ENCODE measurements at places on chromosomes 6 and 20. TPM values are rescaled to one million over a fixed set of nuclear protein-coding genes. Genes with fewer than 3 reads are reported as not detected.

DNA sequence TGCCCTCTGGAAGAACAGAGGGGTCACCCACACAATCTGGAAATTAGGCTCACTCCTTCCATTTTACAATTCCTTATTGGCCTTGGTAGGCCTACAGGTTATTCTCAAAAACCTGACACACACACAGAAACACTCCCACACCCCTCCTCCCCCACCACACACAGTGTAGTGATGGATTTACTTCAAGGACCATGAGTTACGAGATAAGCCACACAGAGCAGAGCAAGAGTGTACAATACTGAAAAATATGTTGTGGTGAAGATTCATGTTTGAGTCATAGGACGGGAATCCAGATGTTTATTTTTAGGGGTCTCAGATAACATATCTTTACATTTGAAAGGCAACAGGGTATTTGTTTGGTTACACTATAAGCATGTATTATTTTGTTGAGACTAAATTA is 291.9 kb downstream of the PLCB1 start:
- no peak for DNase-seq

DNA sequence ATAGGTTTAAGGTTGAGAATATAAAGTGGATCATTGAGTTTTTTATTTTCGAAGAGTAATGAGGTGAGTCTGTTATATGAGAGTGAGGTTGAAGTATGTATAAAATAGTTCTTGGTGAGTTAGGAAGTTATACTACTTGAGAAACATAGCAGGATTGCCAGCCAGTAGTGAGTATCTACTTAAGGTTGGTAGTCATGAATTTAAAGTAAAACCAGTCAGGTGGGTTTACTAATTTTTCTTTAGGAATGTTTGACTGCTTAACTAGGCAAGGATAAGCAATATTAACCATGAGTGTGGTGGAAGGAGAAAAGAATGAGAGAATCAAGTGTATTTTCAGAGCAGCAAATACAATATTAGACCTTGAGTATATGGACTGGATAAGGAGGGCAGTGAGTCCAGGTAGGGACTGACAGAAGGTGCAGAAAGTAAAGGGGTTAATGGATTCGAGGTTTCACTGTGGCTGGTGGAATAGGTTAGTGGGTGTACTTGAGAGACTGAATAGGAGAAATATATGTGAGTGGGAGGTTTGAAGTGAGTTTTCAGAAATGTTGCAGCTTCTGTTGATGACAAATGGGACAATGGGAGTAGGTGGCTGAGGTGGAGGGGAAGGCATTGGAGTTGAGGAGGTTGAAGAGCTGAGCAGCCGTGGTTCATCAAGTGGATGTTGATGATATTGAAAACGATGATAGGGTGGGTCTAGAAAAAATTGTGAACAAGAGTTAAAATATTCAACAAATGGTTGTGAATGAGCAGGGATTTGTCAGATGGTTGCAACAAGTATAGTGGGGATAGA is 232.5 kb upstream of the ASCC3 start:
- no peak for DNase-seq

GRCh38 chr20:48626226-48626937 is 201.4 kb downstream of the PREX1 start:
- DNase-seq: no peak

GRCh38 chr6:142702501-142703460 is 242.2 kb downstream of the HIVEP2 start:
- DNase-seq: no peak

GRCh38 chr6:24949020-24949569 is 13.3 kb upstream of the RIPOR2 start:
- DNase-seq: no peak

DNA sequence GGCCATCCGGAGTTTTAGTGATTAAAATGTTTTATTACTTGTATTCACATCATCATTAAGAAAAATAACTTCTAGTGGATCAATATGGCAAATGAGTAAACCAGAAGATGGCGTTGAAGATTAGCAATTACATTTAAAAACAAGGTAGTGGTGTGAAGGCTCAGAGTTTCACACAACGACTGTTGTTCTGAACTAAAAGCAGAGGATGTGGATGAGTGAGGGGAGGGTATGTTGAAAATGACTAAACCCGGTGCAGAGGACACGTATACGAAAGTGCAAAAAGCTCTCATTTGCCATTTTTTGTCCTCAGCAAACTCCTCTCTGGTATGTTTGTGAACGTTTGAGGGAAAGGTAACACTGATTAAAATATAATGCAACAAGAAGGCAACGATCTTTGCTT is 1.9 kb upstream of the IRF4 start:
- DNase-seq: no peak

- DNase-seq: no peak
Measured at GRCh38 chr20:46200582-46201570, 82.8 kb downstream of the CD40 start.

DNA sequence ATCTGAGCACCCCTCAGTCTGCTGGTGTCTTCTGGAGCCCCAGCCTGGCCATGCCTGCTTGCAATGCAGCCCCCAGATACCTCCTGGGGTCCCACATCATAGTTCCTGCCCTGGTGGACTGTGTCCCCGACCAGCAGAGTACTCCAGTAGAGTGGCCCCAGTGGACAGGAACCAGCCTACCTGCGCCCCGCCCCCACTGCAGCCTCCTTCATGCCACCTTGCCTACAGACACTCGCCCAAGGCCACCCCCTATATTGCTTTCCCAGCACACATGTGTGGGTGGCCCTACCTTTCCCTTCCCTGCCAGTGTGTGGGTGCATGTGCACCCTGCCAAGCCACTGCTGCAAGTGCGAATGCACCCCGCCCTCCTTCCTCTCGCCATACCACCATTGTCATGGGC is 204.0 kb downstream of the EDN1 start:
- DNase-seq: no peak

GRCh38 chr6:106939848-106940247 is 34.7 kb downstream of the CD24 start:
- DNase-seq: no peak

GRCh38 chr6:147566244-147566898 is 57.9 kb downstream of the SAMD5 start:
- no peak for DNase-seq

- DNase-seq: no peak
Measured at GRCh38 chr6:29791786-29792122, 35.9 kb upstream of the HLA-G start.

DNA sequence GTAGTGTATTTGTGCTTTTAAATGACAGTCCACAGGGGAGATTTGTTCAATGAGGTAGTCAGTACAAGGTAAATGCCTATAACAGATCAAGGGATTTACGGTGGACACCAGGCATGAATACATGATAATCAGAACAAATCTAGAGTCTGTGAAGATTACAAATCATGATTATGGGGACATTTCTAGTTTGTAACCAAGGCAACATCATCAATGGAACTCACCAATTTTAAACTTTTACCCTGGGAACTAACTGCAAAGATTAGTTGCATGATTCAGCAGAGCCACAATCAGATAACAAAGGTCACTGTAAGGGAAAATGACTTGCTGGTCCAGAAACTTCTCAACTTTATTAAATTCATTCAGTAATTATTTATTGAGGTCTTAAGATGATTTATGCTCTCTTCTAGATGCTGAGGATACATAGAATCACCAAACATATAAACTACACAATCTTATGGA is at the start of gene CRISP1:
Gene CRISP1 (minus strand): TSS at position 51 of the 459 bp plus-strand sequence. CDS start 9,135 bp downstream, outside the sequence.
- DNase-seq: no peak

DNA sequence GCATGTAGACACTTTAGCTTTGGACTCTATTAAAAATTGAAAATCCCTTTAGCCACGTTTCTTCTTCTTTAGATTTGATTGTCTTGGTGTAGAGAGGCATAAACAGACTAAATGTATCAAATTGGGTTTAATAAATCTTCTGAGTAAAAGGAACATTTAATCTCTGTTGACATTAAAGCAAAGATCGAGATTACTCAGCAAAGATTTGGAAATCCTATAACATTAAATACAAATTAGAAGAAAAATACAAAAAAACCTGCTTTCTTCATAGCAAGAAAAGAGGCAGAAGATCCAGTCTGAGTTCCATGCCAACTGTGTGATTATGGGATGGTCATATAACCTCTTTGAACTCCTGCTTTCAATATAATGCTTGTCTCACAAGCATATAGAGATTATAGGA is 172.3 kb downstream of the GJA1 start:
- DNase-seq: no peak

DNA sequence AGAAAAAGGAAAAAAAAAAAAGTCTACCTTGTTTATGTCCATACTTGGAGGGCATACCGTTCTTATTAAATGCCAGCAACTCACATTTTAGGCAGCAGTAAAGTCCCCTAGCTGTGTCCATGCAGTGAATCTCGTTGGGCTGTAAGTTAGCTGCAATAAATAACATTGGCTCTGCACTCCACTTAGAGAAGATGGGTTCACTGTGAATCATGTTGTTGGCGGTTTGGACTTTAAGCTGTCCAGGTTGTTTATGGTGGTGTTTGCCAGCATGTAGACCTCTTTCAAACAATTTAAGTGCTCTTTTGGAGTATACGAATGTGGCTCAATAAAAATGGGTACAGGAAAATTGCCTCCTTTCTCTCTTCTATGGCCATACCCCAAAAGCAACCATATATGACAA is 127.4 kb downstream of the ZNF217 start:
- DNase-seq: no peak

GRCh38 chr6:114108119-114109002 is 137.4 kb upstream of the HDAC2 start:
- no peak for DNase-seq

DNA sequence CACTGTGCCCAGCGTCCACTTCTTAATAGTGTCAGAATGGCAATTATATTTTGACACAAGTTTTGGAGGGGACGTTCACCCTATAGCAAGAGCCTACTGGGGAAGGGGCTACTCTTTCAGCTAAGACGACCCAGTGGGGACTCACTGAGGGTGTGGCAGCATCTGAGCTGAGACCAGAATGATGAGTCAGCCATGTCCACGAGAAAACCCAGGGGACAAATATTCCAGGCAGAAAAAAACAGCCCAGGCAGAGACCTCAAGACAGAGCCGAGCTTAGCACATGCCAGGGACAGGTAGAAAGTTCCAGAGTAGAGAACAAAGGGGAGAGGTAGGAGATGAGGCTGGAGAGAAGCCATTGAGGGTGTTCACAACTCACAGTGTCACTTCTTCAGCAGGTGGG is 11.2 kb downstream of the CNBD2 start:
- DNase-seq: no peak

- DNase-seq: no peak
Measured at GRCh38 chr6:29520232-29520631, 32.5 kb upstream of the MAS1L start.

- DNase-seq: no peak
Measured at GRCh38 chr6:36413489-36414480, 26.3 kb upstream of the ETV7 start.

- no peak for DNase-seq
Measured at GRCh38 chr6:70309243-70309642, 6.4 kb upstream of the COL9A1 start.

GRCh38 chr6:71349395-71349794 is 60.8 kb downstream of the OGFRL1 start:
- no peak for DNase-seq

GRCh38 chr6:24257282-24257681 is 100.6 kb downstream of the DCDC2 start:
- no peak for DNase-seq

DNA sequence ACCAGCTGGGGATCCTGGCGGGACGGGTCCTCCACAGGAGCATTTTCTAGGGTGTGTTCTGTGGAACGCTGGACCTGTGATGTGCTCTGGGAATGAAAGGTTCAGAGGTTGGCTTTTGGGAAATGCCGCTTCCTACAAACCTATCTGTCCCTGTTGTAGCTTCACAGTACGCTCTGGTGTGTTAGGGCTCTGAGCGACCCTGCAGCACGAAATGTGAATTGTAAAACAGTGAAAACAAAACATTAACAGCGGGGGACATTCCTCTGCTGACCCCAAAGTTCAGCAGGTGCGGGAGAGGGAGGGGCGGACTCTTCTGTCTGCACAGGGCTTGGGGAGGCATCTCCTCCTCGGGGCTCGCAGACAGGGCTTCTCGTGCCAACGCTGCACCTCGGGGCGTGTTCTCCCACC is 155.9 kb downstream of the NRN1 start:
- no peak for DNase-seq

- DNase-seq: no peak
Measured at GRCh38 chr6:82113231-82113630, 134.3 kb downstream of the IBTK start.

GRCh38 chr20:6954219-6954618 is 186.7 kb downstream of the BMP2 start:
- no peak for DNase-seq

- DNase-seq: no peak
Measured at GRCh38 chr6:151154418-151154817, 85.3 kb upstream of the AKAP12 start.

DNA sequence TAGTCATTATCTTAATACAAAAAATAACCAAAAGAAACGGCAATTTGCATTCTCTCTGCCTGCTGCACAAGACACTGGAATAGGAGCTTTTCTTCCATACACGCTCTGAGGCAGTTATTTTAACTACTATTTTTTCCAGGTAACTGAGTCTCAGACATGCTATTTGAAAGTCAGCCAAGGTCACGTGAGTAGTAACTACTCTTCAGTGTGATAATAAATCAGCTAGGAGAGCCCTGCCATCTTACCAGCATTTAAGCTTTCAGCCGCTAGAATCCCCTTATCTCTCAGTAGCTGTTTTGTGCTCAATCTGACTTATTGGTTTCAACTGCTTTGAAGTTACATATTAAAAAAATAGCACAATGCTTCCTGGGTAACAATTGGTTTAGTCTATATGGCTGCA is 84.5 kb downstream of the NRN1 start:
- DNase-seq: no peak

DNA sequence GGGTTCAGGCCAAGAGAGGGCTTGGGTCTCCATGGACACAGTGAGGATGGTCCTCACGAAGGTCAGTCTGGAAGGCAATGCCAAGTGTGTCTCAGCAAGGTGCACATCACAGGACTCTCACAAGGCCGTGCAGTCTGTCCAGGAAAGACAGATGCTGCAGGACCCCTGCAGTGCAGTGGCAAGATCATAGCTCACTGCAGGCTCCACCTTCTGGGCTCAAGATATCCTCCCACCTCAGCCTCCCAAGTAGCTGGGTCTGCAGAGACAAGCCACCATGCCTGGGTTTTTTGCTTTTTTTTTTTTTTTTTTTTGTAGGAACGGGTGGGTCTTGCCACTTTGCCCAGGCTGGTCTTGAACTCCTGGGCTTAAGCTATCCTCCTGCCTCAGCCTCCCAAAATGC is 26.4 kb downstream of the ZMYND8 start:
- DNase-seq: no peak

The CABLES2 gene
- 2.1 TPM for total RNA-seq

The MLN gene
- not detected for total RNA-seq

The CD2AP gene
- total RNA-seq: 27.1 TPM

The MRPL14 gene
- 32.4 TPM for total RNA-seq

The SPEF1 gene
- total RNA-seq: not detected

The RNF8 gene
- total RNA-seq: 16.6 TPM

The PDCD2 gene
- total RNA-seq: 50.1 TPM

The MICB gene
- total RNA-seq: 4.1 TPM

The EPPIN gene
- not detected for total RNA-seq

The MKKS gene
- total RNA-seq: 11.4 TPM

The POM121L2 gene
- not detected for total RNA-seq

The MEP1A gene
- not detected for total RNA-seq

The PBOV1 gene
- not detected for total RNA-seq

The RHAG gene
- total RNA-seq: not detected

The CASP8AP2 gene
- 13.9 TPM for total RNA-seq

The C2 gene
- total RNA-seq: 40.2 TPM

The ASIP gene
- not detected for total RNA-seq

The ADGRF5 gene
- 18.1 TPM for total RNA-seq

The FNDC1 gene
- total RNA-seq: 5.3 TPM

The FERMT1 gene
- not detected for total RNA-seq

The SLC17A3 gene
- total RNA-seq: not detected

The TXNDC5 gene
- 172 TPM for total RNA-seq

The SIRPB1 gene
- total RNA-seq: 8.5 TPM
